A549 treated with Mapracorat at 1 μM for 4 hours (cell line): ENCODE measurements at places on chromosomes 12 and 14. TPM values are rescaled to one million over a fixed set of nuclear protein-coding genes. Genes with fewer than 3 reads are reported as not detected.

The ANO4 gene
- total RNA-seq, result 0.10 to 0.39 TPM (median 0.13 TPM) in 5 replicates

The EIF2S3B gene
- 0.52 to 0.93 TPM (median 0.74 TPM) in 5 replicates for total RNA-seq

The LMNTD1 gene
- total RNA-seq, result not detected in 5 replicates

The ZFHX2 gene
- 0.47 to 0.95 TPM (median 0.81 TPM) in 5 replicates for total RNA-seq

The TPH2 gene
- total RNA-seq, result not detected in 5 replicates

The AICDA gene
- total RNA-seq, result 0.07 to 0.48 TPM (median 0.14 TPM) in 5 replicates

The GLT8D2 gene
- total RNA-seq, result 0.19 to 0.28 TPM (median 0.22 TPM) in 5 replicates

The RFX4 gene
- not detected in 5 replicates for total RNA-seq

The SYCP3 gene
- total RNA-seq, result not detected in 5 replicates

The AMN gene
- 0.24 to 0.63 TPM (median 0.39 TPM) in 5 replicates for total RNA-seq

The TBC1D30 gene
- 1.0 to 1.9 TPM (median 1.4 TPM) in 5 replicates for total RNA-seq

The DAO gene
- total RNA-seq, result not detected in 5 replicates

The CCDC38 gene
- 0.07 to 0.11 TPM (median 0.09 TPM) in 5 replicates for total RNA-seq

The SERPINA12 gene
- not detected in 5 replicates for total RNA-seq

The EFS gene
- not detected in 5 replicates for total RNA-seq
